ENCODE measurements at places on chromosomes 16 and 17. TPM values are rescaled to one million over a fixed set of nuclear protein-coding genes. Genes with fewer than 3 reads are reported as not detected.

The HLF gene
- 0.36 TPM for total RNA-seq

DNA sequence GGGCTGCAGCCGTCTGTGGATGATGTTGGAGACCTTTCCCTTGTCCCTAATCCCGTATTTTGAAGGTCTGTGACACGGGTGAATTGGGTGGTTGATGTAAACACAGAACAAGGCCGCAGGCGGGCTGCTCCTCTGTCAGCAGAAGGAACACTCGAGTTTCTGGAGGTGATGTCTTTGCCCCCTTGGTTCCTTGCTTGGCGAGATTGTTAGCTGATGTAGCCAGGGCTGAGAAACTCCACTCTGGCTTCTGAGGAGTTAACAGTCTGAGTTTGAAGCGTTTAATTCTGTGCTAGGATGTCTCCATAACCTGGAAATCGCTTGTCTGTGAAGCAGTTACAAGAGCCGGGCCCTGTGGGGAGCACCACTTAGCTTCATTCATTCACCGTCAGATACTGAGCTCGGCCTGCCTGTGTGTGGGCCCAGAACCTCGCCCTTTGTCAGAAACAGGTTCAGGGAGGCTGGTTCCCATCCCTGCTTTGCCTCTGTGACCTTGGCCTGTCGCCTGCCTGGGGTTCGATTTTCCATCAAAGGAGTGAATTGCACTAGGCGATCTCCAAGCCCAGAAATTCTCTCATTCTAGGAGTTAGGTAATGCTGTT, 1.3 kb downstream of the MAPK8IP3 start:
- peak; percentile 5 for DNase-seq
- H3K27ac ChIP-seq = peak overlapping the region; percentile 86
- no peaks in the 10 kb centered on the region for H3K27me3 ChIP-seq
- H3K4me3 ChIP-seq = peak overlapping the region; percentile 91

DNA sequence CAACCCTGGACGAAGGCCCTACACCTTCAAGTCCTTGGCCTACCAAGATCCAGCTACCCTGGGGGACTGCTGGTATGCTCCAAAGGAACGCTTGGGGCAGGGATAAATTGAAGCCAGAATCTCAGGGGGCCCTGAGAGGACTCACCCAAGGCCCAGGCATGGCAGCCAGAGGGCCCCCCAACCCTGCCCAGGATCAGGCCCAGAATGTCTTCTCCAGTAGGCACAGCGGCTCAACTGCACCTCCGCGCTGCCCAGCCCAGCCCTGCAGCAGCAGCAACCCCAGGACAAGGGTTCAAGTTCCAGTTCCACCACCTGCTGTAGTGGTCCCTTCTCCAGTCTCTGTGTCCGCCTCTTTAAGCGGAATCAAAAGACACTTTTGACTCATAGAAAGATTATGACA, 2.2 kb downstream of the TFAP4 start:
- H3K4me1 ChIP-seq = peaks cover 7% of the 10 kb centered on the region
- H3K27me3 ChIP-seq = peaks cover under 1% of the 10 kb centered on the region
- peak overlapping the region; percentile 94 for H3K27ac ChIP-seq
- peaks cover 6% of the 10 kb centered on the region for H3K36me3 ChIP-seq
- H3K4me3 ChIP-seq = peak overlapping the region; percentile 88
- DNase-seq = no peak

The PIPOX gene
- total RNA-seq = 2.1 TPM

Data from activated T-helper 1 cell treated with anti-CD3 and anti-CD28 coated beads, Interleukin-12 subunit alpha, Interleukin-12 subunit beta, Interleukin-2, Interleukin-4 antibody, amounts not matched to agents 30 ng/mL and 10 ng/mL and 1 ng/mL, durations not matched to agents 14 hours and 24 hours and 36 hours (primary cell).